ENCODE measurements at places on chromosomes 16 and 17.

DNA sequence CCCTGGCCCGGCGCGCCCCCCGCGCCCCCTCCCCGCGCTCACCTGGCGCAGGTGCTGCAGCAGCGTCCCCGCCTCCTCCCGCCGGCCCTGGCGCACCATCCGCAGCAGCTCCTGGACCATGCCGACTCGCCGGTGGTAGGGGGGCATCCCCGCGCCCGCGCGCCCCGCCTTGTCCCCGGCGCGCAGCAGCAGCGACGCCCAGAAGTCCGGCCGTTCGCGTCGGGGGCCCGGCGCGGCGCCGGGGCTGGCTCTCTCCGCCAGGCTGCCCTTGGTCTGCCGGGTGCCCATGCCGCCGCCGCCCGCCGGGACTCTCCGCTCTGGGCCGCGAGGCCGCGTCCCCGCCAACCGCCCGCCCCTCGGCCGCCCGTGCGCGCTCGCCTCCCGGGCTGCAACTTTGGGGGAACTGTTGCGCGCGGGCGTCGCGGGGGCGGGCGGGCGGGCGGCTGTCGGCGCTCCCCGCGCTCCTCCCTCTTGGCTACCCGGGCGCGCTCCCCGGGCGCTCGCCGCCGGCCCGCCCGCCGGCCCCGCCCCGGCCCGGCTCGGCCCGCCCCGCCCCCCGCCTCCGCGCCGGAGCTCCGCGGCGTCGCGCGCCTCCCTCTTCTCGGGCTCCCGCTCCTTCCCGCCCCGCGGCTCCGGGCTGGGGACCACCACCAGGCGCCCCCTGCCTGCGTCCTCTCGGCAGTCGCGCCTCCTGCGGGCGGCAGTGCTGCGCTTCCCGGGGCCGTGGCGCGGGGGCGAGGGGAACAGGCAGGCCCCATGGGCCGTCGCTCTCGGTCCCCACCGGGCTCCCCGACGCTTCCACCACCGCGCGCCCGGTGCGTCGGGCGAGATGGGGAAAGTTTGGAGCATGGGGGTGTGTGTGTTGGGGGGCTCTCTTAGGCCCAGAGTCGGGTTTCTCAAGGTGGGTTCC lies at the start of gene LRRC75A:
Gene LRRC75A, minus strand, starts transcription at position 491 of the 910 bp plus-strand sequence. Its CDS starts 203 bp downstream, at position 288.
- DNase-seq, result no peak

- no peak for DNase-seq
Measured at GRCh38 chr16:47528431-47528830, 67.3 kb downstream of the PHKB start.

- DNase-seq, result no peak
Measured at GRCh38 chr16:67394155-67395104, 1.1 kb upstream of the TPPP3 start.

DNA sequence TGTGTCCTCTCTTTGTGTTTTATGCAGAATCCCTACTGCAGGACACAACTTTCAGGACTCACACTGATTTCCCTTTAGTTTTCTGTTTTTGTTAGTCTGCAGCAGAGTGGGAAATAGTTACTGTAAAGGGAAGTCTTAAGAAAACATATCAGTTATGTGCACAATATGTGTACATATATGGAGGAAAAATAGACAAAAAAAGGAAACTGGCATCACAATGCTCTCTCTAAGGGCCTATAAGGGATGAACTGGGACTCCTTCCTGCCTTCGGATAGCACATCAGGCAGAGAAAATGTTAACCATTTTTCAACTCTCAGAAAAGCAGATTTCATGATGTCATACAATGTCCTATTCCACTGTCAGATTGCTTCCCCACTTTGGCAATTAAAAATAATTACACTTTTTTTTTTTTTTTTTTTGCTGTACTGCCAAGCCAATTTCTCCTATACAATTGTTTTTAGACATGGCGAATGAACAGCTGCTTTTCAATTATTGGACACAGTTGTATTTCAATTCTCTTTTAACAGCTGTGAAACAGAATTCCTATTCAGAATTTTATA lies 112.5 kb upstream of the KCNJ16 start:
- no peak for DNase-seq

GRCh38 chr16:15141586-15141985 lies 47.5 kb upstream of the RRN3 start:
- no peak for DNase-seq

DNA sequence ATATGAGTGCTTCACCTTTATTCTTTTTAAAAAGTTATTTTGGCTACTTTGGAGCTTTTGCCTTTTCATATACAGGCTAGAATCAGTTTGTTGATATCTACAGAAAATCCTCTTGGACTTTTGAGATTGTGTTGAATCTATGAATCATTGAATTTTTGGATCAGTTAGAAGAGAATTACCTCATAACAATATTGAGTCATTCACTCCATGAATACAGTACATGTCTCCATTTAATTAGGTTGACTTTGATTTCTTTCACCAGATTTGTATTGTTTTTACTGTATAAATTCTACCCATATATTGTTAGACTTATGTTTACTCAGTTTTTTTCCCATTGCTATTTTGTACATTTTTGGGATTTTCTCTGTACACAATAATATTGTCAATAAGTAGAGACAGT lies 54.4 kb downstream of the TAOK1 start:
- no peak for DNase-seq

DNA sequence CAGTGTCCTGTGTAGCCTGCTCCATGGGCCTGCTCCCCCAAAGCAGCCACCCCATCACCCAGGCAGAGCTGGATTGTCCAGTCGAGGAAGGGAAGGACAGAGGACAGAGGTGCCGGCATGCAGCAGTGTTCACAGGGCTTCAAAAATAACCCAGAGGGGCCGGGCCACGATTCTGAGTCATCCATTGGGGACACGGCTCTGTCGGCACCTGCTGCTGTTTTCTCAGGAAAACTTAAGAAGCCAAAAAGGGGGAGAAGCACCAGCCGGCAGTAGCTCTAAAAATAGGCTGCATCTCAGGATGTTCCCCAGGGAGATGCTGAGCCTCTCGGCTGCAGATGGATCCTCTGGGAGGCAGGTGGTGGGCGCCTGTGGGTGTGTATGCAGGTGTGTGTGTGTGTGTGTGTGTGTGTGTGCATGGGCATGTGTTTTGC lies 1.6 kb downstream of the CA7 start:
- no peak for DNase-seq

DNA sequence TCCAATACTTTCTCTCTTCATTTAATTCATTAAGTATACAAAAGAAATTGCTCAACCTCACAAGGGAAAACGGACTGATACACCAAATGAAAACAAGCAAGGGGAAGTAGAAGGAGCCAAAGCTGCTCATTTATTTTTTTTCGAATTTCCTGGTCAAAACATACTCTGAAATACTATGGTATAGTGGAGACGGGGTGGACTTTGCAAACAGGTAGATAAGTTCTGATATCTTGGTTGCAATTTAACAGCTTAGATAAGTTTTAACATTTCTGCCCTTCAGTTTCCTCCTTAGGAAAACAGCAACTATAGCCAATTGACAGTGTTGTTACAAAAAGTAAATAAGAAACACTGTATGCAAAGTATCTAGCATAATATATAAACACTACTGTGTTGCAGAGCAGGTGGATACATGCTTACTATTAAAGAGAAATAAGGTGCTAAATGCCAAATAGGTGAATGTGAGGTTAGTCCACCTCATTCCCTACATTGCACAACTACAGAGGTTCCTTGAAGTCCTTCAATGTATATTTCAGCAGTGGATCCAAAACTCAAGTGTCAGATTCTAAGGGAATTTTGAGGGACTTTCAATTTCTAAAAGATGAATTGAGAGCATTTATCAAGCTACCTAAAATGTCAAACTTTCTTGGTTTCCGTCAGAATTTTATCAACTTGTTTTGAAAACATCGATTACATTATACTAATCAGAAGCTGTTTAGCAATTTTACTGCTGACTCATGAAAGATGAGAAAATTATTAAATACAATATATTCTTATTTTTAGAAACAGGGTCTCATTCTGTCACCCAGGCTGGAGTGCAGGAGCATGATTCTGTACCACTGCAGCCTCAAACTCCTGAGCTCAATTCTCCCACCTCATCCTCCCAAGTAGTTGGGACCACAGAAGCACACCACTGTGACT lies 11.0 kb downstream of the CCDC47 start:
- DNase-seq, result no peak

DNA sequence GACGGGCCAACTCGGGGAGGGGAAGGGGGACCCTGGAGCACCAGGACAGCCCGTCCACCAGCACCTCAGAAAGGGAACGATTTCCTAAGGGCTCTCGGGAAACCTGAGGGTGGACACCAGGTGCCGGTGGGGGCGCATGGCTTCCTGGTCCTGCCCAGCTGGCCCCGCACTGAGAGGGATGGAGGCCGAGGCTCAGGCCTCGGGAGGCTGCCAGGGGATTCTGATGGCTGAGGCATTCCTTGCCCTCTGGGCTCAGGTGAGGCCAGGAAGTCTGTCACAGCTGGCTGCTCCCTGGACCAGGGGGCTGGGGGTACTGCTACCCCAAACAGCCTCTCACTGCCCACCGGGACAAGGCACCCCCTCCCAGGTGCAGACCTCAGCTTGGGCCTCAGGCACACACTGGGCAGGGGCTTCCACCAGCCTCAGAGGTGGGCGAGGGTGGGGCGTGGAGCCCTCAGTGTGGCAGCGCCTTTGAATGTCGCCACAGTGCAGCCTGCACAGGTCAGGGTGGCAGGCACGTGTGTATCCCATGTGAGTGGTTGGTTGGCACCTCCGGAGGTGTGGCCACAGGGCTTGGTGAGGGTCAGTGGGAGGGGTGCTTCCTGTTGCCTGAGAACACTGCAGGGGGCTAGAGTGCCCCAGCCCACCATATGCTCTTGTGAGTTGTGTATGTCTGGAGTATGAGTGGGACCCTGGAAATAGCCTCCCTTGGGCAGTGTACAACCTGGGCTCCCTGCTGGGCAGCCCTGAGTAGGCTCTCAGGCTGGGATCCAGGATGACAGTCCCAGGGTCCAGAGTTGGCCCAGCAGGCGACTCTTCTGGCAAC lies 3.9 kb upstream of the FSCN2 start:
- DNase-seq, result no peak

DNA sequence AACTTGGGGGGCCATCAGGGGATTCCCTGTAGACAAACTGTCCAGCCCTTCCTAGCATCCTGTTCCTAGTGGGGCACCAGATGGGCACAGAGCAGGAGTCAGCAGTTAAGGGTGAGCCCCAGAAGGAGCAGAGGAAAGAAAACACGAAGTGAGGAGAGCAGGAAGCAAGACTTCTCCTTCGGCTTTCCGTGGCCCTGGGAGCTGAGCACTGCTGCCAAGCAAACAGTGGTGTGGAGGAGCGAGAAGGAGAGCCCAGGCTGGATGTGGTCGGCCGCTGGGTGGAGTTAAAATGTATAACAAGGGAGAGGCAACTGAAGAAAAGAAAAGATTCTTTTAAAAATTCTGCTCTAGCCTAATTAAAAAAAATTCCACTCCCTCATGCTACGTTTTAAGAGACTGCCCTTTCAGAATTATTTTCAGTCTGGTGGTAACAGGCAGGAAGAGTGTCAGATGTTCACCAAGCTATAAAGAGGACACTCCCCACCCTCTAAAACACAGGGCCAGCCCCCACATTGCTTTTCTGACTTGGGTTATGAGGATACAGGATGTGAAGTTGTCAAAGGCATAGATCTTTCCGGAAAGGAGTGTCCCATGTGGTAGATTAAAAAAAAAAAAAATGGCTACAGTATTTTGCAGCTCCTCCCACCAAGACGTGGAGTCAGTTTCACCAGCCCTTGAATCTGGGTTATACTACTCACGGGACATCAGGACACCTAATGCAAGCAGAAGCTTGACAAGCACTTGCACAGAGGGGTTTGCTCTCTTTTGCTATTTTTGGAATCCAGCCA lies 74.9 kb upstream of the ZFHX3 start:
- no peak for DNase-seq

DNA sequence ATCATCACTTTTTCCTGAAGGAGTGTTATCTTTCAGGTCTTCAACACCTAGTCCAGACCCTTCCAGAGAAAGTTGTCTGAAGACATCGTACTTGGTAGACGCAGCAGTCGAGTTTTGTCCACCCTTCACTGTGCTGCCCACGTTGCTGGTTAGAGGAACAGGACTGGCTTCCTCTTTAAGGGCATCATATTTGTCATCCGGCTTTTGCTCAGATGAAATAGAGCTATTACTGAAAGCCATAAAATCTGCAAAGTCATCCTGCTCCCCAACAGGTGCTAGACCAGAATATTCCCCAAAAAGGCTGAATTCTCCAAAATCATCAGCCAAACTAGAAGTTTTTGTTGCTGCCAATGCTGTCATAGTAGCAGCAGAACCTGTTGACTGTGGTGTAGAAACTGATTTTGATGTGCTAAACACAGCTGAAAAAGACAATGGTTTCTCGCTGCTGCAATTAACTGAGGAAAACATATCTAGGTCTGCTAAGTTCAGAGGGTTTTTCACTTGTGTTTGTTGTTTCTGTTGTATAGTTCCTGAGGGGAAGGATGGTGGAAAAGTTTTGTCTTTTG lies 55.7 kb downstream of the SYNRG start:
- no peak for DNase-seq

- no peak for DNase-seq
Measured at GRCh38 chr17:65265276-65265675, 128.1 kb downstream of the RGS9 start.

DNA sequence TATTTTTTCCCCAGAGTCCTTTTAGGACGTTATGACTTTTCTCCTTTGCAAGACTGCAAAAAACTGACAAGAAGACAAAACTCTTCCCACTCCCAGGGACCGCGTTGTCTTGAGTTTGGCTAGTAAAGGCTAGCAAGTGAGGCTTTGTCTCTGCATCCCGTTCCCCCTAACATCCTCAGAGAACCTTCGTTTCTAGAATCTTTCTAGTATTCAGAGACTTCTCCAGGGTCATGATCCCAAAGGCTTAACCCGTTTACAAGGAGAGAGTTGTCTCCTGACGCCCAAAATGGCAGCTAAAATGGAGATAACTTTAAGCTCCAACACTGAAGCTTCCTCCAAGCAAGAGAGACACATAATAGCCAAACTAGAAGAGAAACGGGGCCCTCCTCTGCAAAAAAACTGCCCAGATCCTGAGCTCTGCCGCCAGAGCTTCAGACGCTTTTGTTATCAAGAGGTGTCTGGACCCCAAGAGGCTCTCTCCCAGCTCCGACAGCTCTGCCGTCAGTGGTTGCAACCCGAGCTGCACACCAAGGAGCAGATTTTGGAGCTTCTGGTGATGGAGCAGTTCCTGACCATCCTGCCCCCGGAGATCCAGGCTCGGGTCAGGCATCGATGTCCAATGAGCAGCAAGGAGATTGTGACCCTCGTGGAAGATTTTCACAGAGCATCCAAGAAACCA lies 843 bp downstream of the ZNF174 start:
- no peak for DNase-seq

GRCh38 chr17:63496663-63497400 lies 20.0 kb downstream of the ACE start:
- no peak for DNase-seq

DNA sequence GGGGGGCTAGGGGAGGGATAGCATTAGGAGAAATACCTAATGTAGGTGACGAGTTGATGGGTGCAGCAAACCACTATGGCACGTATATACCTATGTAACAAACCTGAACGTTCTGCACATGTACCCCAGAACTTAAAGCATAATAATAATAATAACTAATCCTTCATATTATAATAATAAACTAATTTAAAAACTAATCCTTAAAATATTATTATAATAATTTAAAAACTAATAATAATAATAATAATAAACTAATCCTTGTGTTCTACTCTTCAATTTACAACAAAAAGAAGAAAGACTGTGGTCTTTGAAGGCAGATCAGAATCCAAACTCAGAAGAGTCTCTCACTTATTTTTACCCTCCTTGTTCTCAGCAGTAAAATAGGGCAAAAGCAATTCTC lies 774.9 kb downstream of the CDH8 start:
- no peak for DNase-seq

- no peak for DNase-seq
Measured at GRCh38 chr16:70250748-70251628, 752 bp downstream of the EXOSC6 start.

Measured in esophagus squamous epithelium (tissue), 5 donors.